Glomerular endothelial cell (primary cell): ENCODE measurements at places on chromosomes 6 and 20. TPM values are rescaled to one million over a fixed set of nuclear protein-coding genes. Genes with fewer than 3 reads are reported as not detected.

RAD21L1 gene
- not detected in 2 replicates for total RNA-seq

VGLL2 gene
- total RNA-seq, result not detected in 2 replicates

MUCL3 gene
- total RNA-seq, result not detected in 2 replicates

DNA sequence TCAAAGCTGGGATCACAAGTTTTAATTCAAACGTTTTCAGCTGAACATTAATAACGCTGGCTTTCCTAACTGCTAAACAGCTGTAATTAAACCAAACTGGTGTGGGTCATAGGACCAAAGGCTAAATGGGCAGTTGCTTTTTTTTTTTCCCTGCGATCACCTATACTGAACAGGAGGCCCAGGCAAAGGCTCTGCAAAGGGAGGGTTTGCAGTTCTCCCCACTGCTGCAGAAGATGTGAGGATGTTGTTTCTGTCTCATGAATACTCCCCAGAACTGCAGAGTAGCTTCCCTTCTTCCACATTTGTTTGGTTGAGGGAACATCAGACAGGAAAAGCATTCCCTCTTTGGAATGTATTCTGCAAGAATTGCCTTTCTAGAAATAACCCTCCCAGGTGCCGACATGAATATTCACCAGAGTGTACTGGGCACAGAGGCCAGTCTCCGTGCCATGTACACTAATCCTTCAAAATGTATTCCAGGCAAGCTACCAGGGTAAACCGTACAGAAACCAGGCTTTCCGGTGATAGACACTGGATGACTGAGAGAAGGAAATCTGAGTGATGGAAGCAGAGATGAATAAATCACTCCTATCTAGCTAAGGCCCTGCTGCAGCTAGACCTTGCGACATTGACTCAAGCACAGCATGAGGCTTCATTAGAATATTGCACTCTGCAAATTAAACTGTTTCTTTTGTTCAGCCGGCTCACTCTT lies 370.1 kb downstream of the BTBD9 start:
- DNase-seq, result no peak

DNA sequence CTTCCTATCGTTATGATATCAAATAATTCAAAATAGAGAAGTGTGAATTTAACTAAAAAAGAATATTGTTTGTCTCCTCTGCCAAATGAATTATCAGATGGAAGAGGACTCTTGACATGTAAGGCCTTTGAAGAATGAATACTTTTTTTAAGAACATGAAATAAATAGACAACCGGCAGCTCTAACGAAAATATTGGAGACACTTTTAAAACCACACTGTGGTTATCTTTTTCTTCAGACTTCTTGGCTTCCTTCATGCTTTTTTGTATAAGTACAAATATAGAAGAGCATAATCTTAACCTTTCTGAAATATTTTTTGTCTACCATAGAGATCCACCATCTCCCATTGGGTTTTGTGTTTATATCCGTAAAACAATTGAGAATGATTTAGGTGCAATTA lies 115.2 kb upstream of the SCGN start:
- no peak for DNase-seq

DNA sequence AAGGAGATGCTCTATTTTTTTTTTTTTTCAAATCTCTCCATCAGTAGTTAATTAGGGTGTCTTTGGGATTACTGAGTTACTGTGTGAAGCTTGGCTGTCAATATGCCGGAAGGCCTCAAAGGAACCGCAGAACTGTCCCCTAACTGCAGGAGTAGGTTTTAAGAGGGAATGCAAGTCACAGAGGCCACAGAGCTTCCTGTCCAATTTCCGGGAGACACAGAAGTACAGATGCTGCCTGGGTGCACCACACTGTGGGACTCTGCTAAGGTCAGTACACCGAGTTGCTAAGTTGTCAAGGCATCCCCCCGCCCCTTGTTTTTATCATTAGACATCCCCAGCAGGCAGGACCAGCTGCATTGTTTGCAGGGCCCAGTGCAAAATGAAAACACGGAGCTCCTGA lies 120.2 kb upstream of the RAB32 start:
- DNase-seq, result no peak

DNA sequence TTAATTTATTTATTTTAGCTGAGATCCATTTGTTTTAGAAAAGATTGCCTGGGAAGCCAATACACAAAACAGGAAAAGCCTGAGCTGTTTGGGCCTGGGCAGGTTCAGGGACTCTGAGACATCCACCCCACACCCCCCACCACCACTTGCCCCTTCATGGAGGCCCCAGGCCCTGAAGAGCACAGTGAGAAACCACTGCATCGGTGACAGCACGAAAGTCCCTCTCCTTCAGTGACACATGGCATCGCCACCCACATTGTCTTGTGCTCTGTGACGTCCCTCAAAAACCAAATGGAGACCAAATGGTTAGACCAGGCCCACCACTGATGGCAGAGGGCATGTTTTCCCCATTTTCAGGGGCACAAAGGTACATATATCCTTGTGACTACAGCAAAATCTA lies 106.4 kb downstream of the SYNDIG1 start:
- no peak for DNase-seq

DNA sequence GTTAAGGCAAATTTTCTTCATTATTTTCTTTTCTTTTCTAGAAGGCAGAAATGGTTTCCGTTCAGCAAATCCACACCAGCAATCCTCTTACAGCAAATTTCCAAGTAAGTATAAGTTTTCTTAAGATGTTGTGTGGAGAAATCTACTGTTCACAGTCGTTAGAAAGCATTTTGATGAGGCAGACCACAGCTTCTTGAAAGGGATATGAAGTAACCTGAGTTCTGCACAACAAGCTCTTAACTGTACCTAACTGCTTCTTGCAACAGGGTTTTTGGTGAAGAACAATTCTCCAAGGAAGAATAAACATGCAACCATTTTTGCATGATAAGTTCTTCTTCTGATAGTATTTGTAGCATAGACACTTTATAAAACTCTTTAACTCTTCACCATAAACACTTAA lies 45.3 kb upstream of the STXBP5 start:
- DNase-seq, result no peak

DNA sequence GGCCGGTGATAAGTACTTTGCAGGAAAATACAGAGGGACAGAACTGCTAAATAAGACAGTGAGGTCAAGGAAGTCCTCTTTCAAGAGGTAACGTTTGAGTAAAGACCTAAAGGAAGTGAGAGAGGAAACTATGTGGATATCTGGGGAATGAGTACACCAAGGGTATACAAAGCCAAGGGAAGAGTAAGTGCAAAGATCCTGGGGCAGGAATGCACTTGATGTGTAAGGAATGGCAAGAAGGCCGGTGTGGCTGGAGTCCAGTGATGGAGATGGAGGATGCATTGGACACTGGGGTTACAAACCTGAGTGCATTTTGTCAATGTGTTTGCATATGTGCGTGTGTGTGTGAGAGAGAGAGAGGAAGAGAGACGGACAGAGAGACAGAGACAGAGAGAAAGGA lies 32.1 kb upstream of the TGM2 start:
- DNase-seq, result no peak

DNA sequence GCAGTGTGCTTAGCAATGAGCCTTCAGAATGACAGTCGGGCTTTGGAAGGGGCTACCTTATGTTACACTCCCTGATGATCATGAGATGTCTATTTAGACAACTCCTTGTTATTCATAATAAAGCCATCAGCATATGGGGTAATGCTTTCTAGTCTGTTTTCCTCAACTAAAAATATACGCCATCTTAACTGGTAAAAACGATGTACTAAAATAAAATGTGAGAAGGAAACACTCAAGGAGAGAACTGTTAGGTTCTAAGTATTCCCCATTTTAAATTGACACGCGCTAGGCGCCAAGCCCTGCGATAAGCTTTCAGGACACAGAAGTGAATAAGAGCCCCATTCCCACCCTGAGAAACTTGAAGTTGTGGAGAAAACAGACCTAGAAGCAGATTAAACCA lies 43.6 kb downstream of the SOD2 start:
- DNase-seq, result no peak

DNA sequence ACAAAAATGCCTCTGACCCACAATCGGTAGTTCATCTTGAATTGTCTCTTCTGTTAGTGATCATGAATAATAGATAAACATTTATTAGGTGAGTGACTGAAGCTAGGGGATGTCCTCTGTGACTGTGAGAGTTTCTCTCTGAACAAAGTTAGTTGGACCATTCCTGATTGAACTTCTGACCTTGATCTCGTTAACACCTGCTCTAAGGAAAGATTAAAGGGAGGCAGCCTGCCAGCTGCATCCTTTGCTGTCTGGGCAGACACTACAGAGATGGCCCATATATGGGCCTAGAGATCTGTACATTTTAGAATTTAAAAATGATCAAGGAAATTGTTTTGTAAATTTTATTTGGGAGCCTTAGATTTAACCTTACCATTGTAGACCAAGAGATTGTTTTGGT lies 27.3 kb downstream of the MAPK14 start:
- DNase-seq, result no peak
